ENCODE measurements at places on chromosomes 3 and 15.
A peak's percentile ranks its signal among the peaks of the same experiment; 100 is the strongest.

DNA sequence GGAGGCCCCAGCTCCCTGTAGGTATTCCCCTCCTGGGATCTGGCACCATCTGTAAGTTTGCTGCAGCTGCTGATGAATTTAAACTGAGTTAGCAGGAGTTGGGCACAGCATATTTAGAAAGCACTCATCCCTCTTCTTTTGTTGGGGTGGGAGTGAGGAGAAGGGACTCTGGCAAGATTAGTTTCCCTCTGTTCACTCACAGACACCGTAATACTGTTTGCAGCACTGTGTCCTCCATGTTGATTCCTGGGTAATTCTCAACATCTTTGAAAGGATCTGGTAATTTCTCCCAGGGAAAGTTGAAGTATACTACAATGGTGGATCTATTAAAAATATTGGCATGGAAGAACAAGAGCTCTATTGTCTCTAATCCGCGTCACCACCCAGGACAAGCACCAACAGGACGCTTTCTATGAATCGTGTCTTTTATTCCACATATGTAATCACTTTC is 173.3 kb downstream of the RBMS3 start:
- peak; percentile 69 for DNase-seq

- no peak for DNase-seq
Observed at GRCh38 chr3:4820296-4821121, 158.7 kb upstream of the BHLHE40 start.

GRCh38 chr15:65194826-65195547 is 9.8 kb upstream of the CLPX start:
- DNase-seq: no peak

DNA sequence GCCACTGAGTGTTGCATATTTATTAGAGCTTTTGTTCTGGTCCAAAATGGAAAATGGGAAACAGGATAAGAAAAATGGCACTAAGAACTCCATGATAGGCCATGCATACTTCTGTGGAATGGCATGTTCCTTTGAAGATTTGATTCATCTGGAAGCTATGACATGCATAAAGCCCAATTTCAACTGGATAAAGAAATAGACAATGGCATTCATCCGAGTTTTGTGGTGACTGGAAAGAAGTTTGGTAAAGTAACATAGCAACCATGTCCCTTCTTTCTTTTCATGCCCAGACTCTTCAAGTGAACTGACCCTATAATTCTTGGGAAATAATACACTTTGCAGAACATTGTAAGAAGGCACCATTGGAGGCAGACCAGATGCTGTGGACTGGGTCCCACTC is 368.4 kb upstream of the IL12A start:
- no peak for DNase-seq

DNA sequence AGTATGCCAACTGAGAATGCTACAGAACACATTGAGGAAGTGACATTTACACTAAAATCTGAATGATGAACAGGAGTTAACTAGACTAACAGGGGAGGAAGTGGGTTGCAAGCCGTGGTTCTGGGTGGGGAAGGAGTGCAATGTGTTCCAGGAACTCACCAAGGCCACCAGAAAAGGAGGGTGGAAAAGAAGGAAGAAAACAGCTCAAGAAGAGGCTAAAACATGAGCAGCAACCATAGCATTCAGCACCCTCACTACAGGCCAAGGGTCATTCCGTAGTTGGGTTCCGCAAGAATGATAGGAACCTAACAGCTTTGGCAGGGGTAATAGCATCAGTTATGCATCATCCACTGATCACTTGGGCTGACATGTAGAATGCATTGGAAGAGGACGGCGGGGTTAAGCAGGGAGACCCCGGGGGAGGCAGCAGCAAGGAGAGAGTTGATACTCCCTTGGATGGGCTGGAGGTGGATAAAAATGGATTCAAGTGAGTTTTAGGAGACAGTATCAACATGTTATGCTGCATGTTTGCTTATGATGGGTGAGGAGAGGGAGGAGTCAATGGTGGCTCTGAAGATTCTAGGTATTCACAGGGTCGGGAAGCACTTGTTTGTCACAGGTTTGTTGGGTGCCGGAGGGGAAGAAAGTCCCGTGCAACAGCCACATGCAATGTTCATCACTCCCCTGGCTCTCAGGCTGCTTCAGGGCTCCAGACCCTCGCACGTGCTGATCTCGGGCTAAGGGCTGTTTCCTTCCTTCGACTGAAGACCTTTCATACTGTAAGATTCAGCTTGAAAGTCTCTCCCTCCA is 53.2 kb downstream of the LIPC start:
- no peak for DNase-seq

DNA sequence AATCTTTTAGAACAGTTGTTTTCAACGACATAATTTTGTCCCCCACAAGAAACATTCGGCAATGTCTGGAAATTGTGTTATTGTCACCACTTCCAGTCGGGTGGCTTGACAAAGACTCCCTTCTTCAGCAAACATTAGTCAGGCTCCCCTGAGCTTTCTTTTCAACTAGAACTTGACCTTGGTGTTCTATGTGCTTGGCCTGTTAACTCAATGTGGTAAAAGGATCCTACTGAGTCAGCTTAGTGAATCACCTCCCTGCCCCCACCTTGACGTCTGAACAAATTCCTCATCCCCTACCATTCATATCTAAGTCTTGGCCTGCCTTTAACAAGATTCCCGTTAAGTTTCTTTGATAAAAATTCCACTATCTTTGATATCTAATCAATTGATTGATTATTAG is 465.0 kb upstream of the ROBO1 start:
- DNase-seq: peak; percentile 78

GRCh38 chr3:107373896-107374295 is 3.3 kb upstream of the CCDC54 start:
- DNase-seq: no peak

- no peak for DNase-seq
Observed at GRCh38 chr15:55195996-55196395, 745 bp downstream of the RSL24D1 start.

GRCh38 chr3:37970802-37971201 is 19.8 kb upstream of the VILL start:
- DNase-seq: no peak

DNA sequence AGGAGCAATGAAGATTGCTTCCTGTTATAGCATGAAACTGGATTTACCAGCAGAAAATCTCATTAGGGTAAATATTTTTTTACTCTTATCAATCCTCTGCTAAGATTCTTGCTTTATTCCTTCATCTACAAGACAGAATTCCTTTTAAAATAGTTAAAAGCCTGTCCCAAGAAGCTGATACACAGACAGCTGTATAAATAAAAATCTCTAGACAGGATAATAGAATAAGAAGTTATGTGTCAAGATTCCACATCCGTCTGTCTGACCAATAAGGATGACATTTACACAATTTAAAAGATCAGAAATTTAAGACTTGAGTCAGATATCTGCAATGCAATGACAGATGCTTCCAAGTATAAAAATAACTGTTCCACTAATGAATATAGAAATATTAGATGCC is 57.6 kb downstream of the SSR3 start:
- no peak for DNase-seq

DNA sequence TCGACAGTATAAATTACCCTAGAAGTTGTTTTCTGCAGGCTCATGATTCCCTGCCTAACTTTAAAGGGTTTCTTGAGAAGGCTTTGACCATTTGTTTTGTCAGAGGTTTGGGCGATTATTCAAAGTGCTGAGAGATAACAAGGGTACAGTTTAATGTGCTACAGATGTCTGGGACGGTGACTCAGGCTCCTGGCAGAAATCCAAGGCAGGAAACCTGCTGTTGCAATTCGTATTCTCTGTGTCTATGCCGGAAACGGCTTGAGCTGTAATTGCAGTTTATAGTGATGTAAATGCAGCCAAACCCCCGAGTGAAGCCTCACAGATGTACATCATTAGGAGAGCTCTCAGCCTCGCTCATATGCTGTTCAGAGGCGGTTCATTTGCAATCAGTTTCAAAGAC is 65.6 kb downstream of the SYNPR start:
- DNase-seq: peak; percentile 57

GRCh38 chr15:63133786-63134185 is 12.1 kb downstream of the LACTB start:
- no peak for DNase-seq

DNA sequence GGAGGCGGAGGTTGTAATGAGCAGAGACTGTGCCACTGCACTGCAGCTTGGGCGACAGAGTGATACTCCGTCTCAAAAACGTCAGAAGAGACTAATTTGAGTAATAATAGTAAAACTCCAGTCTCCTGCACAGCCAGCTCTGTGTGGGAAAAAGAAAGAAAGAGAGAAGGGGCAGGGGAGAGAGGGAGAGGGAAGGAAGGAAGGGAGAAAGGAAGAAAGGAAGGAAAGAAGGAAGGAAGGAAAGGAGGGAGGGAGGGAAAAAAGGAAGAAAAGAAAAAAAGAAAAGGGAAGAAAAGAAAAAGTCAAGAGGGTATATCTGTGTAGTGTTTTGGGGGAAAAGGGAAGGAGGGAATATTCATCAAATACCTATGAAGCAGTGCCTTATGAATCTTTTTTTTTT is 23.1 kb upstream of the PDIA3 start:
- no peak for DNase-seq

DNA sequence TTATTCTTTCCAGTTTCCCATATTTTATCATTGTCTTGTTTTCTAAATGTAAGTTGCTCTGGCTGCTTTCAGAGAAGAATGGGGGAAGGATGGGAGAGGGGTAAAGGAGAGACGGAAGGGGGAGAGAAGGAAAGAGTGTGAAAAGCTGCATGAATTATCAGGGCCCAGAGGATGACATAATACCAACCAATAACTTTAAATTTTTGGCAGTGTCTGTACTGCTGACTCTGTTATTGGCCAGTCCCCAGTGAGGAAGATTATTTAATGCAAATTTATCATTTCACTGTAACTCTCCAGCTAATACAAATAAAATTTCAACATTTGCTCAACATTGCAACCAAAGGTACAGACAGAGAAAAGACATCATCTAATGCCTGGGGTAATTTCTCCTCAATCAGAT is 551.7 kb upstream of the CFAP20DC start:
- DNase-seq: no peak

DNA sequence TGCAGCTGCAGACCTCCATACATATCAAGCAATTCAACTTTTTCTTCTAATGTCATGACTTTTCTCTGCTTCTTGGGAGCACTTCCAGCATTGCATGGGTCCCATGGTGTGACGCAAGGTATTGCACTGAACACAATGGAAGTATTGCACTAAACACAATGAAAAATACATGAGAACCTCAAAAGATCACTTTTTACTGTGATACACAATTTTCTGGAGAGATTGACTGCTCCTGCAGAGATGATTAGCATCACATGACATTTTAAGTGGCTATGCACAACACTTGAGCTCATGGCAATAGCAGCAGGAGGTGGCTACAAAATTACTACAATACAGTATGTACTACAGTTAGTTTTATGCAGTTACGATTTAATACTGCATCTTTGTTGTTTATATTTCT is 113.5 kb upstream of the BHLHE40 start:
- no peak for DNase-seq

- DNase-seq: no peak
Observed at GRCh38 chr3:197564097-197564843, 8.5 kb upstream of the BDH1 start.

All from epithelial cell of prostate (primary cell).